ENCODE measurements at places on chromosomes 1 and 21. TPM values are rescaled to one million over a fixed set of nuclear protein-coding genes. Genes with fewer than 3 reads are reported as not detected.
A peak's percentile ranks its signal among the peaks of the same experiment; 100 is the strongest.

Gene EPHA2
- total RNA-seq = 197 TPM

DNA sequence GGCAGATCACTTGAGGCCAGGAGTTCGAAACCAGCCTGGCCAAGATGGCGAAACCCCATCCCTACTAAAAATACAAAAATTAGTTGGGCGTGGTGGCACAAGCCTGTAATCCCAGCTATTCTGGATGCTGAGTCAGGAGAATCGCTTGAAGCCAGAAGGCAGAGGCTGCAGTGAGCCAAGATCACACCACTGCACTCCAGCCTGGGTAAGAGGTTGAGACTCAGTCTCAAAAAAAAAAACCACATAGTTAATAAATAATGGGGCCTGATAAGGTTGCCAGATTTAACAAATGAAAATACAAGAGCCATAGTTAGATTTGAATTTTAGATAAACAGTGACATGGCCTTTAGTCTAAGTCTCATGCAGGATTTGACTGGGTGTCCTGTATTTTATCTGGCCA is 175.7 kb downstream of the ZZZ3 start:
- no peak for DNase-seq

Gene CNTN2
- not detected for total RNA-seq

Gene C1orf115
- 20.4 TPM for total RNA-seq

Gene RGS8
- not detected for total RNA-seq

DNA sequence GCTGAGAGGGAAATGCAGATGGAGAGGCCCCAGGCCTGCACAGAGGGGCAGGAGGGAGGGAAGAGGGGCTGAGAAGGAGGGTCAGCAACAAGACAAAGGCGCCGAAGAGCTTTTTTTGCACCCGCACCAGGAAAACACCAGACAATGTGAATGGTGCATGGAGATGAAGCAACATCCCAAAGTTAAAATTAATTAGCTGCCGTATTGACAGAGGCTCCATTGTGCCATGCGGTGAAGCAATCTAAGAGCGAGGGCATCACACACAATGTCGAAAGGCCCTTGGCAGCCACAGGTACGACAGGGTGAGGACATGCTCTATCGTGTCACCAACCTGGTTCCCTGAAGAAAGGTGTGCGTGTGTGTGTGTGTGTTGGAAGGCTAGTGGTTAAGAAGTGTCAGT is 41.2 kb downstream of the SSBP3 start:
- DNase-seq = no peak

DNA sequence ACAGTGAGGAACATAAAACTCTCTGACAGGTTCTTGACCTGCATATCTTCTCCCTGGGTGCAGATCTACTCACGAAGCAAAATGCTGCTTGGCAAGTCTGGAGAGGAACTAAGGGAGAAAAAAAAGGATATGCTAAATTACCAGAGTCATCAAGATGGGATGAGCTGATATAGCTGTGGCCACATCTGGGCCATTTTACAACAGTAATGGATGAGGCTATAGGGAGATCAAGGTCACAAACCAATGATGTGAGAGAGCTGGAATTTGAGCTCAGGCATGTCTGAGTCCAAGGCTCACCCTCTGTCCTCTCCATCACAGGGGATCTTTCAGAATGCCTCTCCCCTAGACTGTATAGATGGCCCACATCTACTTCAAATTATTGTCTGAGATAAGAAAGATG is 26.2 kb downstream of the ZMYND12 start:
- no peak for DNase-seq

- no peak for DNase-seq
Observed at GRCh38 chr1:43984855-43985254, 5.8 kb downstream of the B4GALT2 start.

DNA sequence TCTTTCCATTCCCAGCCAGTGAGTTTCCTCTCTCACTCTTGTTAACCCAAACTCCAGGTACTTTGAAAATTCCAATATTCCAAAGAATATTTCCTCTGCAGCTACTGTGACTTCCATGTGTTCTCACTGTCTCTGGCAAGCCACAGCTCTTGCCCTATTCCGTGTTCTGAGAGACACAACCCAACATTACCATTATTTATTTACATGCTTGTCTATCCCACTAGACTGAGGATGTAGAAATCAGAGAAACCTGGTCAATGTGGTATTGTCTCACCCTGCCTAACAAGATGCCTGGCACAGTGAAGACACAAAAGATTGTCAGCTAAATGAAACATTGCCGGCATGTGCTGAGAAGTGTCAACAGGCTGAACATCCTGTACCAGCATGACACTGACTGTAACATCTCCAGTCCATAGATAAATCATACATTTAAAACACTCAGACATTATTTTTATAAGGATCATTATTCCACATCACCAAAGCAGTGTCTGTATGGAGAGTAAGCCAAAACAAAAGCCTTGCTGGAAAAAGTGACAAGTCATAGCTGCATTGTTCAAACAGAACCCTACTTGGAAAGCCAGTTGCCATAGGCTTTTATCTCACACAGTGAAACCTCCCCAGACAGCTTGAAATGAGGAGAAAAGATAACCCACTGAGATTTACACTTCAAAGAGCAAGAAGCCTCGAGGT is 72.3 kb downstream of the SIPA1L2 start:
- no peak for DNase-seq

DNA sequence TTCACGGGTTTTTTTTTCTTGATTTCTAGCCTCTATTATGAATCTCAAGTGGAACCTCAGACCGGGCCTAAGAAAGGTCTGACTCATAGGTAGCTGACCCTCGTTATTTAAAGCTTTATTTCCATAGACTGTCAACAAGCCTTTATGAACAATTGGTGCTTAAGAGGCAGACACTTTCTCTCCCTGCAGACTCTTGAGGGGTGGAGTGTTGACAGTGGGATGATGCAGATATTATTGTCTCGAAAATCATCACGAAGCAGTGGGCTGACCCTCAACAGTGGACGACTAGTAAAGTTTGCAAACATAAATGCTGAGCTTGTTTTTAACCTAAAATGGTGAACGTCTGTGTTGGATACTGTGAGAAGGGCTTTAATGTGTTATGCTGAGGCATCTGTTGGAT is 1.8 kb downstream of the SFT2D2 start:
- peak; percentile 33 for DNase-seq

DNA sequence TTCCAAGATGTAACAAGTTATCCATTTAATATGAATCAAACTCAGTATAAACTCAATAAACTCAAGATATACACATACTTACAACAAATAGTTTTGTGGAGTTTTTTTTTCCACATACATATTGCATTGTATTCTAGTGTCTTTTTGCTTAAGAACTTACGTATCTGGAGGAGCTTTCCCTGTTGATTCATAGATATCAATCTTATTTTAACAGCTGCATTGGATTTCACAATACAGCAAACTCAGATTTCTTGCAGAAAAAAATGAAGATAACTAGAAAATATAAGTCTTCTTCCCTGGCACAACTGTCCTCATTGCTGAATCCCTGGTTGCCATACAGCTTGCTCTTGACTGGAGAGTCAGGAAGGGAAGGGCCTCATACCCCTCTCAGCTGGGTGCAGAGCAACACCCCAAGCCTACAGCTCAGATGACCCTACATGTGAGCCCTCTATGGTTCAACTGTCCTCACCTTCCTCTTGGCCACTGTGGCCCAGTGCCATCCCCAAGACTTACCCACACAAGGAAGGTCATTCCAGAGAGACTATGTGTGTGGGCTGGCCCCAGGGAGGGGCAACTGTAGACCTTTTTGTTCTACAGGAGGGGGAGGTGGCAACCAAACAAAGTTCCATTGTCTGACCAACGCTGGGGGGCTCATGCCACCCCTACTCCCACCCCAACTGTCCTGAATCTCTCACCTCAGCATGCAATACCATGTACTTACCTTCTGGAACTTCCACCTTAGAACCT is 1.7 kb downstream of the MPZ start:
- DNase-seq = no peak

DNA sequence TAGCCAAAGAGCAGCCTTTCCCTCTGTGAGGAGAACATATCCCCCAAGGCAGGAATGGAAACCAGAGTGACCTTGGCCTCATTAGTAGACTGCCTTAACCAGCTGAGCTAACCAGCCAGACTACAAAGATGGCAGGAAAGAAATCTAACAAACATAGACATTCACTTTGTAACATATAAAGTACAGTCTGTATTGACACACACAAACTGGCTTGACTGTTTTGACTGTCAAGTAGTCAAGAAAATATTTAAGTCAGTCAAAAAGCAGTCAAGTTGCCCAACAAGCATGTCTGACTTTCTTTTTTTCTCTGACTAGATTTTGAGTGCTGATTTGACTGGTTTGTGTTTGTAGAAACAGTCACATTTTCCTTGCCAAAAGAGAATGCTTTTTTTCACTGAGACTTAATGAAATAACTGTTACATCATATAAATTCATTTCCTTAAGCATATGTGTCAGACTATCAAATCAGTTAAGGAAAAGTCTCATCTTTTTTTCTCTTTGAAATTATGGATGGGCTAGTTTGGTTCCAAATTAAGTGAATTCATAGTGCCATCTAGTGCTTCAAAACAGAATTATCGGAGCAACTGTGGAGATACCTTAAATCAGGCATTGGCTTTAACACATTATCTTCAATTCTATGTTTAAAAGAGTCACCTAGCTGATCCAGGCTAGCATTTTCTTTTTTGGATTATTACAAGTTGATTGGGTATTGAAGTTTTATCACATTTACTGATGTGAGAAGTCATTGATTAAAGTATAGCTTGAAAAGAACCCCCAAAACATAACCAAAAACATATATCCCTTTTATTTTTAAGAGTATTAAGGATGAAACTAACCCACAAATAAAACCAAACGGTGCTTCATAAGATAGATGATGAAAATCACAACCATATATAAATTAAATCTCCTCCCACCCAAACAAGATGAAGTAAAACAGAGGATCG is 75.0 kb downstream of the ATP6V1G3 start:
- DNase-seq = peak; percentile 62
